NCI-H1694 (cell line): ENCODE measurements at places on chromosomes 5 and 9.

- DNase-seq = no peak
These were observed 2.0 kb upstream of the FAF2 start for GRCh38 chr5:176446028-176446665.

- DNase-seq = no peak
These were observed 157.7 kb downstream of the SLF1 start for GRCh38 chr5:94776167-94776566.

DNA sequence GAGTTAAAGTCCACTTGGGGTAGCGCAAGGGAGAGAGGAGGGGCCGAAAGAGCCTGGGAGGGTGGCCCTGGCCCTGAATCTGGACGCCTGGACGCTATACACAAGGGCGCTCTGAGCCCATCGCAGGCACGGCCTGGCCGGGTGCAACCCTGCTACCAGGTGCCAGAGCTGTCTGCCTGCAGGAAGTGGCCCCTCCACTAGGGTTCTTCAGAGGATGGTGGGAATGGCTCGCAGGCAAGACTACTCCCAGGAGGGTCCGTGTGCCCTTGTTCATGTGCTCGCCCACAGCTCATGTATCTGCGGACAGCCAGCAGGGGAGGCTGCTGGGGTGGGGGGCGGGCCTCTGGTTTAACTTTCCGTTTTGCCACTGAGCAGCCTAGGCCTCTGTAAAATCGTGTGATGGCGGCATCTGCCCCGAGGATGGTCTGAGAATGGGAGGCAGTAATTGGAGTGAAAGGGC, 1.4 kb upstream of the NKD2 start:
- DNase-seq = no peak

- no peak for DNase-seq
These were observed 82.7 kb upstream of the TAF11L2 start for GRCh38 chr5:17415321-17415758.

DNA sequence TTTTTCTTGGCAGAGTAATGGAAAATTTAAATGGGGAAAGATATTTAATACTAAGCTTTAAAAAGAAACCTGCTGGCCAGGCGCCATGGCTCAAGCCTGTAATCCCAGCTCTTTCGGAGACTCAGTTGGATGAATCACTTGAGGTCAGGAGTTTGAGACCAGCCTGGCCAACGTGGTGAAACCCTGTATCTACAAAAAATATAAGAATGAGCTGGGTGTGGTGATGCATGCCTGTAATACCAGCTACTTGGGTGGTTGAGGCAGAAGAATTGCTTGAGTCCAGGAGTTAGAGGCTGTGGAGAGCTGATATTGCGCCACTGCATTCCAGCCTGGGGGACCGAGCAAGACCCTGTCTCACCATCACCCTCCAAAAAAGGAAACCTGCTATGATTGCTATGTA, 32.8 kb downstream of the TUT7 start:
- no peak for DNase-seq

GRCh38 chr5:135027266-135027696, 6.7 kb downstream of the PITX1 start:
- no peak for DNase-seq

DNA sequence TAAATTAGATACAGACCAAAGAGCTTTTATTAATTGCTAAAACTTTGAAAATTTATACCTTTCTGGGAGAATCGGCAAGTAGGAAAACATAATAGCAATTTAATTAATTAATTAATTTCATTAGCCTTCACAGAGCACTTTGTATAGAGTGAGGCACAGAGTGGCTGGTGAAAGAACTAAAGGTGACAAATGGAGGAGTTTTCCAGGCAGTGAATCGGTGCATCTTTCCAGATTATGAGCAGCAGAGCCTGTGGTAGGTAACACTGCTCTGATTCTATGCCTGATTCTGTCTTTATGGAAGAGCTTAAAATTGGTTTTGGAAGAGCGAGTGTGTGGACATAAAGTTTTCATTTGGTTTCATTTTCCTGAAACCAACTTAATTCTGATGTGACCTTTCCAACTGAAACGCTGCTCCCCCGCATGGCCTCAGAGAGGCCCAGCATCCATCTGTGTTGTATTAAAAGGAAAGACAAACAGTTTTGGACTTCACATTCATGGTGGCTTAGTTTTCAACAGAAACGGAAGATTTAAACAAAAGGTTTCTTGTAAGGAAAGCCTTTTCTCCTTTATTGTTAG, 188.9 kb upstream of the RPS23 start:
- DNase-seq = no peak

DNA sequence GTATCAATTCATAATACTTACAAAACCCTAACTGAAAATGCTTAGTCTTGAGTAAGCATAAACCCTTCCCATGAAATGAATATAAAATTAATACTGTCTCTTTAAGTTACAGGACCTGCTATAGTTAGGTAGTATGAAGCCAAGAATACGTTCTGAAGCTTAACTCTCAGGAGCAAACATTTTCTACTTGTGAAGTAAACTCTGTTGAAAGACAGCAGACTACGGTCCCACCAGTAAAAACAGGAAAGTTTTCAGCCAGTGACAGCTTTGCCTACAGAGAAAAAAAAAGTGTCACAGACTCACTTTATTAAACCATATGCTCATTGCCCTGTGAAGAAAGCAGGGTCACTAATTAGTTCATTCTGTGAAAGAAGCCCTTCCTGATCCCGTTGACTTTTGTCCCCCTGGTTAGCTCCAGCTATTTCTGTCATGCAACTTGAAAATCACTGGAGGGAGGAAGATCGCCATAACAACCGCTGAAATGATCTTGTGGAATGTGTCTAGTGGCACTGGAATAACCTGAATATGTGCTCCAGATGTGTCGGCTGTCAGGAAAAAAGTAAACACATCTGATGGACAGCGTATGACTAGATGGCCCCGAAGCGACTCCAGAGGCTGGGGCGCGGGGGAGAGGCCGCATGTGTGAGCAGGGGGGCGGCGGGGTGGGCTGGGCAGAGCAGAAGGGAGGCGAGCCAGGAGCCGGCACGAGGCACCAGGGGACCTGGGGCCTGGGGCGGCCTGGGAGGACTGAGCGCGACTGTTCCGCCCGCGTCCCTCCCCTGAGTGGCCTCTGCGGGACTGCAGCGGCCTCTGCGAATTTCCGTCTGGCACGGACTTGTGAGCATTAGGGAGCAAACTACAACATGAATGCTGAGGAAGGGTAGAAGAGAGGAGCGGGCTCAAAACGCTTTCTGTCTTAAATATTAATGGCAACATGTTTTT, 41.9 kb downstream of the BNC2 start:
- no peak for DNase-seq

GRCh38 chr9:26205261-26205660, 527.0 kb upstream of the TUSC1 start:
- no peak for DNase-seq

DNA sequence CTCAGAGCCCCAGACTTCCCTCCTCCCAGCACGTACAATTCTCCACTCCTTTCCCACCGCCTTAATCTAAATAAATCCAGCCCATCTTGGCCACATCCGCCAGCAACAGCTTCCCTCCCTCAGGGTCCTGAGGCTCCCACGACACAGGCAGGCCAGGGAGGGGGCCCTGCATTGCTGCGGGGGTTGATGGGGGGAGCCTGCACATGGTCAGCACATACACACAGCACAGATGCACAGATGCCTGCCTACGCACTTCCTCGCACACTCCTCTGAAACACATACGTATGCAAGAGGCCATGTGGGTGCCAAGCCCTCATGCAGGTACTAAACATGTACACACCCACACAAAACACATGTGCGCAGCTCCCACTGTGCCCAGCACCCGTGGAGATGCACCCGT, 14.8 kb downstream of the PDGFRB start:
- DNase-seq = no peak

DNA sequence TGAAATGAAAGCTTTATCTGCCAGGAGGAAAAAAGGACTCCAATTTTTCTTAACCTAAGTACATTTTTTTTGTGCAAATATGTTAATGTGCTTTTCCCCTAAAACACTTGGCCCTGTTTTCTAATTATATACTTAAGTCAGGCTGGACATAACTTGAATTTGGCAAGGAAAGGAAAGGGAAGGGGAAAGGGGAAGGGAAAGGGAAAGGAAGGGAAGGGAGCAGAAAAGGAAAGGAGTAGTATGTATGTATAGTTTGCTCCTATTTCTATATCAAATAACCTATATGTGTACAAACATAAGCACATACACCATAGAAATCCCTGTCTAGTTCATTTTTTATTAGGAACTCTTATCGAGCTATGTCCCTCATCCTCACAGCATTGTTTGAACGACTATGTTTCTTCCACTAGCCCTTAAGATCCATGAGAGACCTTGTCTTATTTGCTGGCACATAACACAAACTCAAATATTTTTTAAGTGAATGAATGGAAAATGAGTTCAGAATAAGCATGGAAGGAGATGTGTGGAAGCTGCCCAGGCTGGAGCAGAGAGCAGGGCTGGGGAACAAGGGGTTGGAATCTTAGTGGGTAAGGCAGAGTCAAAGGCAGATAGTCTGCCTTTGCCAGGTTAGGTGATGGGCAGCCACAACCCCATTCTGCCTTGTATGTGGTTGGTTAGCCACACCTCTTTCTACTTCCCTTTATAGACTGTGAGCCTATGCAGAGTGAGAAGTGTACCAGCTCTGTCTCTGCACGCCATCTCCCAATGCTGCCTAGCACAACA, 70.0 kb downstream of the KLHL3 start:
- DNase-seq = no peak

GRCh38 chr5:2909035-2909434, 157.6 kb upstream of the IRX2 start:
- no peak for DNase-seq

GRCh38 chr9:35335164-35335563, 154.7 kb upstream of the RUSC2 start:
- DNase-seq = no peak

DNA sequence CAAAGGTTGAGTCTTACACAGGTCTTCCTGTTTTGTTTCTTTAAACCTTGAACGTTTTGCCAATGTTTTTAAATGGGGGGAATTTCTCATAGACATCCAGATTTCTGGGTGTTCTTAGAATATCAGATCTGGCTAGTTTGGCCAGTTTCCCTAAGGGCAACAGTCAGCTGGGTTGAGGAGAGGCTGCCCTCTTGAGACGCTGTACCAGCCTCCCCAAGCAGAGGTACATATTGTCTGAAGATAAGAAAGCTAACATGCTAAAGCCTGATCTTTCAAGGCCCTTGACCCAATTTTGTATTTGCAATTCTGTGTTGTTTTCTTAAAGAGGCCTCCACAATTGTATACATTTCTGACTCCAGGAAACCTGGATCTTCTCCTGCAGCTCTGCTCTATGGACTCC, 21.9 kb upstream of the SH3GL2 start:
- no peak for DNase-seq

DNA sequence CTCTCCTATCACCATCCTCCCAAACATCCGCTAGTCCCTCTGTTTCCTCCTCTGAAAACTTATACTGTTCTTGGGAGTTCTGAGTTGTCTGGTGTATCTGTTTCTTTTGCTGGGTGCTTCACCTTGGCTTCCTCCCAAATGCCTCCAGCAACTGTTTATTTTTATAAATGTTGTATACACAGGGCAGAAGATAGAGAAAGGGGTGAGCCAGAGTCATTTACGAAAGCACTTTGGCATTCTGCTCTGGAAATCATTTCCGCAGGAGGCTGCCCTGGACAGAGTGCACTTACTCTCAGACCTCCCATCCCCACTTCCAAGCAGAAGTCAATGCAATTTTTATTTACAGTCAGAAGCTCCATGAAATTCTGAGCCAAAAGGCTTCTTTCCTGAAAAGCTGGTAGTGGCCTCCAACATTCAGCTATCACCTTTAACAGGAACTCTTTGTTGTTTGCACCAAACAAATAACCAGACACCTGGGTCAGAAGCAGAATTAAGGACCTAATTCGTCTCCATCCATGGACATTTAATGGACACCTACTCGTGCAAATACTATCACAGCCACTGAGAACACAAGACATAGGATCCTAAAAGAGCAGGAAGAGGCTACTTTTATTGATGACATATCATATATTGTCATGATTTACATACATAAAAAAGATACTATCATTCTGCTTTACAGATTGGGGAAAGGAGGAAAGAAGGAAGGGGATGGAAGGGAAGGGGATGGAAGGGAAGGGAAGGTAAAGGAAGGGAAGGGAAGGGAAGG, 229.5 kb upstream of the PAPPA start:
- DNase-seq = no peak

DNA sequence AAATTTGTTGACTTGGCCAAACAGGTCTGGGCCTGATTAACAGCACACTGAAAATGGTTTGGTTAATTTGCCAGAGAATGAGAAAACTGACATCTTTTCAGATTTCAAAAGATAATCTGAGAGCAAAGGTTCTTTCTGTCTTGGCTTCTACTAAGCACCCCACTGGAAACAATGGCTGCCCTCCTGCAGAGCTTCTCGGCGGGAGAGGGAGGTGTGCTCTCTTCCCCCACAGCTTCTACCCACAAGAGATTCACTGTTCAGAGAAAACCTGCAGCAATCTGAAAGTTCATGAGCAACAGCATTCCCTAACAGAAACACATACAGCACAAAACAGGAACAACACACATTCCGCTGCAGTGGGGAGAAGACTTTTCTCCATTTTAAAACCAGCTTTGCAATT, 3.0 kb downstream of the DNAH5 start:
- DNase-seq = no peak

DNA sequence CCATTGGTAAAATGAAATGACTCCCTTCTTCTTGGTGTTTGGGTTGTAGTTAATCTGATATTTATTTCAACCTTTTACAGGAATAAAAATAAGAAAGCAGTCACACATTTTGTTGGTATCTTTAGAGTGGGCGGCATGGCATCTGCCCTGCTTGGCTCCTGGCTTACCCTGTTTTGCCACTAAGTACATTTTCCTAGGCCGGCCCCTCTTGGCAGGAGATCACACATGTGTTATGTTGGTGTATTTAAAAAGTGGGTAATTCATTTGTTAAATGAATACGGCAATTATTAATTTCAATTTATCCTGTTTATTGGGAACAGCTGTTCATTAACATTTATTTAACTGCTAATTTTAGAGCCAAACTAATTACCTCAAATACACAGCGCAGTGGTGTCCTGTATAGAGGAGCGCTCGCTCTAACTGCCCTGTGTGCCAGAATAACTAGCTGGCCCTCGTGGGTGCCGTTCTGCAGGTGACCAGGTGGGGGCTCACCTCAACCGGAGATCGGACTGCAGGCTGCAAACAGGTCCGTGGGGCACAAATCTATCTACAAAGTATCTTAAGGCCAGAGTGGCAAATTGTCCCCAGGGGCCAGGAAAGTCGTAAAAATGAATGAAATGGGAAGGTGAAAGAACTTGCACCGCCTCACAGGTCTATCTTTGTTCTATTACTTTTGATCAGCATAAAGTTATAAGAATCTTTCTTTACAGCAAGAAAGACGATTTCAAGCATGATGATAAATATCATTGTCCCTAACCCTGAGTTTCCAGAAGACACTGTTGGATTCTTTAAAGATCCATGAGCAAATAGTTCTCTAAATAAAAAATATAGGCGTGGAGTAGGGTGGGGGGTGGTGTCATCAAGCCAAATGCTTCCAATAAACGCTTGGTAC, 26.2 kb upstream of the GPR151 start:
- peak; percentile 80 for DNase-seq

- DNase-seq = peak; percentile 65
These were observed 26.2 kb downstream of the IRF1 start for GRCh38 chr5:132464156-132464939.
